ENCODE measurements at places on chromosomes 6 and 20. TPM values are rescaled to one million over a fixed set of nuclear protein-coding genes. Genes with fewer than 3 reads are reported as not detected.

Gene ZNF322
- total RNA-seq = 2.8 TPM

DNA sequence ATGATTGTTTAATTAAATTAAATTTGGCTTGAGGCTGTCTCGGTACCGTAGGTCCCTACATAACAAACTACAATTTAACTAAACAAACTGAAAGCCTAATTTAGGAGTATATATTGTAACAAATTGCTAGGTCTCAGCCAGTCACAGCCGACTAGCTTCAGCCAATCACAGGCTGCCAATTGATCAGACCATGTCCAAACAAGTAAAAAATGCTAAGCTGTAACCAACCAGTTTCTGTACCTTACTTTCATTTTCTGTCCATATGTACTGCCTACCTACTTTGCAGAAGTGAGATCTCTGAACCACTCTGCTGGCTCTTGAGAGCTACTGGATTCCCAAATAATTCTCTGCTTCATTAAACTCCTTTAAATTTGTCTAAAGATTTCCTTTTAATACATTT is 648.0 kb upstream of the GJE1 start:
- H3K4me3 ChIP-seq = no peak overlapping the region
- H3K27ac ChIP-seq = no peak overlapping the region
- no peaks in the 10 kb centered on the region for H3K4me1 ChIP-seq
- no peaks in the 10 kb centered on the region for H3K36me3 ChIP-seq

GRCh38 chr6:93083337-93084230 is 335.8 kb downstream of the EPHA7 start:
- H3K4me1 ChIP-seq = no peaks in the 10 kb centered on the region
- DNase-seq = no peak
- no peaks in the 10 kb centered on the region for H3K36me3 ChIP-seq

GRCh38 chr6:169251371-169251802 is 2.3 kb downstream of the THBS2 start:
- H3K4me3 ChIP-seq = no peak overlapping the region
- peak overlapping the region; percentile 53 for H3K27ac ChIP-seq
- no peaks in the 10 kb centered on the region for H3K4me1 ChIP-seq
- DNase-seq = no peak
- peaks cover 43% of the 10 kb centered on the region for H3K27me3 ChIP-seq
- H3K36me3 ChIP-seq = no peaks in the 10 kb centered on the region

GRCh38 chr6:141724731-141725130 is 408.0 kb upstream of the GJE1 start:
- no peak overlapping the region for H3K4me3 ChIP-seq
- DNase-seq = no peak
- no peaks in the 10 kb centered on the region for H3K4me1 ChIP-seq
- H3K36me3 ChIP-seq = no peaks in the 10 kb centered on the region

DNA sequence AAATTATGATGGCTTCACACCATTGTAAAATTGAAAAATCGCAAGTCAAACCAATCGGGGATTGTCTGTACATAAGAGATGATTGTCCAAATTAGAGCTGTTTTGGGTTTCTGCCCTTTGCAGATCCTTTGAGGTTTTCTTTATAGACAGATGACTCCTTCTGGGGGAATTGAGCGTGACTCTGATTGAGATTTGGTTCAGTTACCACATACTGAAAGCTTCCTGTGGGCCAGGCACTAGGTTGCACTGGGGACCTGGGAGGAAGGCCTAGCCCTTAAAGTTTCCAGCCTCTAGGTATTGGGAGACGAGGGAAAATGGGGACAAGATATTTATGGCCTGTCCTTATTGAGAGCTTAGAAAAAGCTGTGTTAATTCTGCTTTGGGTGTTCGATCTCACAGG is 9.2 kb downstream of the VAPB start:
- H3K4me3 ChIP-seq = no peak overlapping the region
- no peak overlapping the region for H3K27ac ChIP-seq
- DNase-seq = no peak
- no peaks in the 10 kb centered on the region for H3K36me3 ChIP-seq
- H3K27me3 ChIP-seq = no peaks in the 10 kb centered on the region
